AG04450 (cell line): ENCODE measurements at places on chromosomes 3 and 15.
A peak's percentile ranks its signal among the peaks of the same experiment; 100 is the strongest.

DNA sequence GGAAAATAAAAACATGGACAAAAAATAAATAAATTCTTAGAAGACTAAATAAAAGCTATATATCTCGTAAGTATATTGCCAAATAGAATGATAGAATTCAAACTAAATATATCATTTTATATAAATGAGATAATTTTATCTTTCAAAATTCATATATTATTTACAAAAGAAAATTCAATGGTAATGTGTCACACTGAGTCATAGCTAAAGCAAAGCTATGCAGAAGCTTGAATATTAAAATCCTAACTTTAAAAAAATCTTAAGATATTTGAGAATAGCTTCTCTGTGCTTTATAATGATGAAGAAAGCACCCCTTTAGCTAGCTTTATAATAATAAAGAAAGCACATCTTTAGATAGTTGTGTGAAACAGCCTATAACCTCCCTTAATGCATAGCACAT is 1010.8 kb downstream of the OTOL1 start:
- no peak for DNase-seq

DNA sequence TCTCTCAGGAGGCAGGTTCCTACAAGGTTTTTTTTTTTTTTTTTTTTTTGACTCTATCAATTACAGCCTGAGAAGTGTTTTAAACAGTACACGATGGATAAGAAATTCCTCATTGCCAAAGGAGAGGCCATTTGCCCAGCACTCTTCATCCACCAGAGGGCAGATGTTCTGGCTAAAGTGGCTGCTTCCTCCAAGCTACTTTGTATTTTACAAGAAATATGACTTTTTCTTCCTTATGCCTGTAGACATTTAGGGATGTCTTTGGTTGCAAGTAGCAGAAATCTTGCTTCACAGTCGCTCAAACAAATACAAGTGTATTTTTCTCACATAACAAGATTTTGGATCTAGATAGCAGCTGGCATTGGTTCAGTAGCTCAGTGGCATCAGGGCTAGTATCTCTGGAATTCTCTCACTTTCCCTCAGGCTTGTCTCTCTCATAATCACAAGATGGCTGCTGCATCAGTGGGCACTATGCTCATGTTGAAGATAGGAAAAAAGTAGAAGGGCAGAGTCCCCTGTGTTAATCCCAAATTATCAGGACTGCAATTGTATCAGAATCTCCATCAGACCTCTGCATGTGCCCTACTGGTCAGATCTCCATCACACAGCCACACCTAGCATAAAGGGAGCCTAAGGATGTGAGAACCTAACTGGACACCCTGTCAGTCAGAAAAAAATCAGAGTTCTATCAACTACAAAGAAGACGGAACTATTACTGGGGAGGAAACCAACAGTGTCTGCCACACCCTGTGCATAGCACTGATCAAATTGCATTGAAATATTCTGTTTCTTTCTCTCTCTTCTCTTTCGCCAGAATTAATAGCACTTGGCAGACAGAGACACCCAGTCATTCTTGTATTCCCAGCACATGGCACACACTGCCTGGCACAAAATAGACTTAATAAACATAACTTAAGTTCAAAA is 138.9 kb upstream of the COL8A1 start:
- no peak for DNase-seq

DNA sequence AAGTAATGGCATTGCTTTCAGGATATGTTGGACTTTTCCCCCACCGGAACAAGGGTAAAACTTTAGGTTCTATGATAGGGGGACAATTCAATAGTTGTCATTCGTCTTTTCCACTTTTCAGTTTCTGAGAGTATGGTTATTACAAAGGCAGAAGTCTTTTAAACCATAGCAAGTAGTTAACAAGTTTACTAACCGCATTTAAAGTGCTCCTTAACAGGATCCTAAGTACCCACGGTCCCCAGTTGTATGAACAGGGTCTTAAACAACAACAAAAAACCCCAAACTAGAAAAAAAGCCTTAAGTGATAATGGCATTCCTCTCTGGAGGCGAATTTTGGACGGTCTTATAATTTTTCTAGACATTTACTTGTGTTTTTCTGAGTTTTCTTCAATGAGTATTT is 831 bp downstream of the IFT57 start:
- no peak for DNase-seq

DNA sequence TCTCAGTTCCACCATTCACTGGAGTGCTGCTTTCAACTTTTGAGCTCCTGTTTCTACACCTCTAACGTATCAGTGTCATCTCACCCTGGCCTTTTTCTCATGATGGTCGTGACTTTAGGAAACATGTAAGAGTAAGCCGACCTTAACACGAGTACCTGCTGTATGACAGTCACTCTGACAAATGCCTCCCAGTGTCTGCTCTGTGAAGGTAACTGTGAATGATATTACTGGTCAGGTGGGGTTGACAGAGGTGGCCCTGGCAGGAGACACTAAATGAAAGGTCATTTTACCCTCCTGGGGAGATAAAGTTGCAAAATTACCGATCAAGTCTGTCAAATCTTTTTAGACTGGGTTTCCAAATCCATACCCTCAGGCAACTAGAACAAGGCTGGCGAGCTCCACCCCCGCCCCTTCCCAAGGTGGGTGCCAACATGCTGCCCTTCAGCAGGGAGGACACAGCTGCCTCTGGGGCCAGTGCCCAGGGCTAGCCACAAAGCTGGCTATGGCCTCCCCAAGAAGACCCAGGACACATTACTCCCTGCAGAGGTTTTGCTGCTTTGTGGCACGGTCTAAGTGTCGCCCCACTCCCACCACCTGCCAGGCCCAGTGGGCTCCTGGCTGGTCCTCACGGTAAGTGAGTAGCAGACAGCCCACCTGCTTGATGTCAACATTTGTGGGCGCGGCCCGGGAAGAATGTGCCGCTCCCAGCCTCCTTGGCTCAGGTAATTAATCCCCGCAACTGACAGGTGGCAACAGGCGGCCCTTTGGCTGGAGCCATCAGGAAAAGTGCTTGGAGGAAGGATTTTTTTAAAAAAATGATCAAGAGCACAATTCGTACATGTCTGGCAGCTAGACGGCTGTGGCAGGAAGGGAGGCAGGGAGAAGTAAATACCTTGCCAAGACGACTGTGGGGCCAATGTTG is 211.8 kb downstream of the TP63 start:
- DNase-seq: no peak

GRCh38 chr15:59528961-59529402 is 82.6 kb upstream of the GCNT3 start:
- DNase-seq: peak; percentile 70

- DNase-seq: no peak
Observed at GRCh38 chr3:178505832-178506231, 30.4 kb upstream of the KCNMB2 start.

GRCh38 chr15:45401665-45402161 is 23.4 kb upstream of the GATM start:
- DNase-seq: no peak

GRCh38 chr3:25257026-25257425 is 171.0 kb upstream of the RARB start:
- no peak for DNase-seq

GRCh38 chr15:92339361-92339760 is 54.3 kb upstream of the ST8SIA2 start:
- no peak for DNase-seq

- no peak for DNase-seq
Observed at GRCh38 chr3:27511724-27512422, 27.7 kb upstream of the SLC4A7 start.

DNA sequence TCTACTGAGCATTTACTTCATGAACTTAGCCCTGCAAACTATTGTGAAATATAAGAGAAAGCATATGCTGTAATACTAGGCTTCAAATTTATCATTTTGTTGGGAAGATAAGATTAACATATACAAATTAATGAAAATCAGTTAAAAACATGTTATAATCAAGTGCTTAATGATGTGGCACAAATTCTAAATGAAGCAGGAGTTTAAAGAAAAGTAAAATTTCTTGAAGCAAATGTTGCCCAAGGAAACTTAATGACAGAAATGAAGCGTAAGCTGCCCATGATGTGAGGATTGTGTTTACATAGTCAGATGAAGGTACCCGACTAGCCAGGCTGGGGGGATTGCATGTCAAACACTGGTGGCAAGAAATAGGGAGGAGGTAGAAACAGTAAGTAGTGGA is 103.1 kb upstream of the GAP43 start:
- DNase-seq: no peak

- no peak for DNase-seq
Observed at GRCh38 chr3:58639001-58639400, 27.6 kb downstream of the FAM3D start.

- no peak for DNase-seq
Observed at GRCh38 chr3:141385406-141386125, 17.3 kb downstream of the ZBTB38 start.

- no peak for DNase-seq
Observed at GRCh38 chr15:83327041-83327440, 42.6 kb upstream of the BNC1 start.

- DNase-seq: no peak
Observed at GRCh38 chr3:101690972-101691371, 4.5 kb upstream of the RPL24 start.

DNA sequence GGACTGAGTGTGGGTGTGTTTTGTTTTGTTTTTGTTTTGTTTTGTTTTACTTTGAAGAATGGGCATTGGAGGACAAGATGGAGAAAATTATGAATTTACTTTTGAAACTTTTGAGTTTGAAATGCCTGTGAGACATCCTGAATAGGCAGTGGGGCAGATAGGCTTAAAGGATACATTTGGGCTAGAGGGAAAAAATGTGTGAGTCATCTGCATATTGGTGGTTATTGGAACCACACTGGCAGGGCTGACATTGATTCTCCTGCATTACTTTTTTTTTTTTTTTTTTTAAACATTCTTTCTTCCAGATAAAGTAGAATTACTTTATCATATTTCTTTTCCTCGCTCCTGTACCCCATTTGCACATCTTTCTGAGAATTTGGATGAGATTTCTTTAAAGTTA is 56.1 kb downstream of the CALML4 start:
- no peak for DNase-seq

- peak; percentile 55 for DNase-seq
Observed at GRCh38 chr15:35289024-35289617, 204.0 kb upstream of the NANOGP8 start.

- DNase-seq: no peak
Observed at GRCh38 chr3:180131169-180131568, 94.4 kb upstream of the PEX5L start.

DNA sequence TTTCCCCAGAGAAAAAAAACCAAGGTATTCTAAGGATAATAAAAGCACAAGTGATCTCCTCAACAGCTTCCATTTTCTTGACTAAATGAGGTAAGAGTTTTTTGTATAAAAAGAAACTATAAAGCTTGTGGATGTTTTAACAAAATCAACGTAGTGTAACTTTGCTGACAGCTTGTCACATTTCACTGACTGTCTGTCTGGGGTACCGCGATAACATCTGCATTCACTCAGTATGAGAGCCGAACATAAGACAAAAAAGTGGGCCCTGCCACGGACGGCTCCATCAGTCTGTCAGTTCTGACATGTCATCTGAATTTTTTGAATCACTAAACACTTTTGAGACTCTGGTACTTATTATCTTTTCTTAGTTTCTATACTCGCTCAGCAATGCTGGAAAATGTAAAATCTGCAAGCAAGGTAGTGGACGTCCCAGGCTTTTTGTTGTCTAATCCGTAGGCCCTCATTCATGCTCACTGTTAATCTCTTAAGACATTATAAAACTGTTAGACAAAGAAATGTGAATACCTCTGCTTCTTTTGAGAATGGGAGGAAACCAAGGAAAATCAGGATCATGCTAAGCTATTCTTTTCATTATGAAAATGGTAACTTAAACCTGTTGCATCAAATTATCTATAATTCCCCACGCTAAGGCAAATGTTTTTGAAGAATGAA is 307.1 kb downstream of the MECOM start:
- no peak for DNase-seq

DNA sequence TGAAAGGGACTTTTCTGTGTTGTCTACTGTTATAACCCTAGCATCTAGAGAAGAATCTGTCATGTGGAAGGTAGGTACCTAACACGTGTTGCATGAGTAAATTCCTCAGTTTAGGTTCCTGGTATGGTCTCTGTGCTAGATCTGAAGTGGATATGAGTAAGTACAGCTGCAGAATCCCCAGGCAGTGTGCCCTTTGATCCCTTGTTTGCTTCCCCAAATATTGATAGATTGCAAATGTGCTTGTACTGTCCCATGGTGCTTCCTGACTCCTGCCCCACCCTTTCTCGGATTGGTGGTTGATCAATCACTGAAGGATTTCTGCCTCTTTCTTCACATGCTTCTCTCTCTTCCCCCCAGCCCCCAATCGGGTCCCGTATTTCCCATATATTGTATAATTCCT is 450.4 kb downstream of the UNC13C start:
- no peak for DNase-seq

DNA sequence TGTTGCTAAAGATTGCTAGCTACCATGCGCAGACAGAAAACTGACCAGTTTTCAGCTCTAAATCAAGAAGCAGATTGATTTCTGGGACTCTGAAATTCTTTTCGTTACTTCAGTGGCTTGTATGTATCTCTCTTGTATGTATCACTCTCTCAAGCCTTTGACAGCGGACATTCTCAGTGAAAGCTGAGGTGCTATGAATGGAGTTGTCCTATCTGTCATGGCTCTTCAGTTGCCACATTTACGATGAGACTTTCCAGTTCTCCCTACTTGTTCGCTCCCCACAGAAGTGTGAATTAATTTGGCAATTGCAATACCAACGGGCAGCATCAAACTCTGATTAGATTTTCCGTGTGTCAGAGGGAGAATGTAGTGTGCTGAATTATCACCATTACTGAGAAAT is 432.4 kb downstream of the GRM7 start:
- DNase-seq: no peak

- no peak for DNase-seq
Observed at GRCh38 chr3:126979046-126979628, 3.8 kb upstream of the PLXNA1 start.

DNA sequence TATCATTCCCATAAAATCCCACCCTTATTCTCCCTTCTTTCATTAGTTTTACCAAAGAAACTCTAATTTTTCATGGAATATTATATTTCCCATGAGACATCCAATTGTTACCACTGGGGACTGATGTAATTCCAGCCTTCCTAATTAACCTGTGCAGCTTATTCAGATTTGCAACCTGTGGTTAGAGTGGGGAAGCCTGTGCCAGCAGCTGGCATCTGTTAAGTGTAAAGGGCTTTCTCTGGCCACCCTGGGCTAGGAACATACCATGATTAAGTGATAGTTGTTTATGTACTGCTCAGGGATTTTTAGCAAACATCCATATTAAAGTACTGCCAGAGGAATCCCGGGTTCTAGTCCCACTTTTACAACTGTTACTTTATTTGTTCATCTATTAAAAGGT is 78.2 kb downstream of the TPRG1 start:
- DNase-seq: no peak

- no peak for DNase-seq
Observed at GRCh38 chr3:77467702-77468625, 428.1 kb downstream of the ROBO2 start.

DNA sequence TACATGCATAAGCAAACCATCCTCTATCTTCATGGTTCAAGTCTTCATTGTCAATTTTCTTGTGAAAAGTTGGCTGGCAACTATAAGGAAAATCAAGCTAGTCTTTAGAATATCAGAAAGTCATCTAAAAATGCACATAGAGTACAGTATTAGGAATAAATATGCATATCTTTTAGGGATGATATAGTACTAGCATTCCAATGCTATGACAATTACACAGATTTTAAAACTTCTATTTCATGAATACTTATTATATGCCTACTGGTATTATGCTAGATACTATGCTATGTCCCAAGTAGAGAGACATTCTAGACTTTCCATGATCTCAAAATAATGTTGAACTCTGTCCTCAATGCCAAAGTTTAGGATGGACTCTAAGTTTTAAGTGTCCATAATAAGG is 81.3 kb upstream of the NAALADL2 start:
- DNase-seq: no peak
